ENCODE measurements at places on chromosomes 1 and 21.

- DNase-seq = no peak
These were observed 4.1 kb downstream of the SCCPDH start for GRCh38 chr1:246728311-246728710.

GRCh38 chr21:45304476-45304830, 16.8 kb upstream of the POFUT2 start:
- DNase-seq = no peak

- no peak for DNase-seq
These were observed 5.3 kb upstream of the IBA57 start for GRCh38 chr1:228160201-228160761.

DNA sequence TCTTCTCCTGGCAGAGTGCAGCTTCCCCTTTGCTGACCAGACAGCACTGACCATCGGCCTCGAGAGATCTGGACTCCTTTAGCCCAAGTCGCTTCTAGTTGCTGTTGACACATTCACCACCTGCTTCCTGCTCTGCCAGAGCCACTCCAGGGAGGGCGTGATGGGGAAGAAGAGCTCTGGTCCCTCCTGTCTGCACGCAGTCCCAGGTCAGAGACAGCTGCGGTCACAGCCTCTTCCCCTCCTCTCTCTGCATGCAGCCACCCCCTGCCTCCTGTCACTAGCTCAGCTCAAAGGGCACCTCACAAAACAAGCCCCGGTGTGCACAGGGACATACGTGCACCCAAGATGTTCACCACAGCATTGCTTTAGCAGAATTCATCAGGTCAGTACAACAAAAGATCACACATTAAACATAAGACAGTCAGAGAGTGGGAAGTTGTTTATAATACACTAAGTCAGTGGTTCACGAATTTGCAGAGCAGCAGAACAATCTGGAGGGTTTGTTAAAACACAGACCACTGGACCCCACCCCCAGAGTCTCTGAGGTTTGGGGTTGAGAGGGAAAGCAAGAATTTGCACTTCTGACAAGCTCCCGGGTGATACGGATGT, 132.9 kb downstream of the SYF2 start:
- DNase-seq = no peak

Data from liver (tissue), 10 donors.